ENCODE measurements at places on chromosomes 7 and 10. TPM values are rescaled to one million over a fixed set of nuclear protein-coding genes. Genes with fewer than 3 reads are reported as not detected.

OR2A5 gene
- not detected for total RNA-seq

GRCh38 chr10:88092973-88093372 is 229.5 kb downstream of the PTEN start:
- no peak for DNase-seq

DNA sequence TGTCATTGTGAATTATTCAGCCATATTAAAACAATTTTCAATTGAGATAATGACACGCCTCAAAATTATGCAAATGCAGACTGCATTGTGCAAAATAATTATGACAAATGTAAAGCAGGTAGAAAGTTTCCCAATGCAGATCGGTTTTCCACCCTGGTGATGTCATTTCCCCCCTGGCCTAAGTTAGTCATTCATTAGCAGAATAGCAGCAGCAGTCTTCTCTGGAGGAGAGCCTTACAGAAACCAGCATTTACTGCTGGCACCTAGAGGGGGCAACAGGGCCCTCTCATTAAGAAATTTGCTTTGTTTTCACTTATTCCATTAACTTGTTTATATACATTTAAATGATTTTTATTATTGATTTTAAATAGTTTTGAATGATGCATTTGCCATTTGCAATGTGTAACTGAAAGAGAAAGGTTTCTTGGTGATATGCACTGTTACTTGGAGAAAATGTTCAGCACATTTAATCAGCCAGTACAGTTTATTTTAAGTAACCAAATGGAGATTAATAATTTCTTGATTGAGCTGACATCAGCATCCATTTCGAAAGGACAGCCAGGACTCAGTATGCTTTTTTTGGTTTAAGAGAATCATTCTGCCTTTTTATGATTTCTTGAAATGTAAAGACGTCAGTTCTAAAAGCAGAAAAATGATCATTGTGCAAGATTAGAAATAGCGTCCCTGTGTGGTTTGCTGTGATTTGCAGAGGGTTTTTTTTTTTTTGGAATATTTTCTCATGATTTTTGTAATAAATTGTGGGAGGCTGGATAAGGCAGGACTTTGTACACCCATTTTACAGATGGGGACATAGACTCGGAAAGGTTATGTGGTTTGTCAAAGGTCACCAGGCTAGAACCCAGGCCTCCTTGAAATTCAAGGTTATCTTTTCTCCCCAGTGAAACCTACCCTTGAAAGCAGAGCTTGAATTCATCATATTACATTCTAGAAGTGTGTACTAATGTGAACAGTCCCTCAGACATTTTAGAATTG is 3.5 kb downstream of the ARID5B start:
- peak; percentile 79 for DNase-seq

DNA sequence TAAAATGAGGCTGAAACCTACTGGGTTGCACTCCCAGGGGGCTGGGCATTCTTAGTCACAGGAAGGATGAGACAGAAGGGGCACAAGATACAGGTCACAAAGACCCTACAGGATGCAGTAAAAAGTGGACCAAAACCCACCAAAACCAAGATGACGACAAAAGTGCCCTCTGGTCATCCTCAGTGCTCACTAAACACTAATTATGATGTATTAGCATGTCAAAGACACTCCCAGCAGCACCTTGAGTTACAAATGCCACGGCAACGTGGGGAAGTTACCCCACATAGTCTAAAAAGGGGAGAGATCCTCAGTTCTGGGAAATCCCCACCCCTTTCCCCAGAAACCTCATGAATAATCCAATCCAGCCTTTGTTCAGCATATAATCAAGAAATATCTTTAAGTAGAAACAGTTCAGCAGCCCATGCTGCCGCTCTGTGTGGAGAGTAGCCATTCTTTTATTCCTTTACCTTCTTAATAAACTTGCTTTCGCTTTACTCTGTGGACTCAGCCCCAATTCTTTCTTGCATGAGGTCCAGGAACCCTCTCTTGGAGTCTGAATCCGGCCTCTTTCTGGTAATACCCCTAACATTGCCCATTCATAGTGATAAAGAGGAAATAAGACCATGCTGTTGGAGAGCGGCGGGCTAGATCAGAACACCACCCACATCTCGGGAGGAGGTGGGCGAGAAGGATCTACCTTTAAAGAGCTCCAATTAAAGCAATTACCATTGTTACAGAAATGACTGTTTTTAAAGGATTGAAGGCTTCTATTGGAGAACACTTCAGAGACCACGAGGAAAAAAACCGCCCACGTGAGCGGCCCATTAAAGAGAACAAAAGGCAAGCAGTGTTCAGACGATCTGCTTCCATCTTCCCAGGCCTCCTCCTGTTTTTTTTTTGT is 170.9 kb downstream of the USP6NL start:
- no peak for DNase-seq

DNA sequence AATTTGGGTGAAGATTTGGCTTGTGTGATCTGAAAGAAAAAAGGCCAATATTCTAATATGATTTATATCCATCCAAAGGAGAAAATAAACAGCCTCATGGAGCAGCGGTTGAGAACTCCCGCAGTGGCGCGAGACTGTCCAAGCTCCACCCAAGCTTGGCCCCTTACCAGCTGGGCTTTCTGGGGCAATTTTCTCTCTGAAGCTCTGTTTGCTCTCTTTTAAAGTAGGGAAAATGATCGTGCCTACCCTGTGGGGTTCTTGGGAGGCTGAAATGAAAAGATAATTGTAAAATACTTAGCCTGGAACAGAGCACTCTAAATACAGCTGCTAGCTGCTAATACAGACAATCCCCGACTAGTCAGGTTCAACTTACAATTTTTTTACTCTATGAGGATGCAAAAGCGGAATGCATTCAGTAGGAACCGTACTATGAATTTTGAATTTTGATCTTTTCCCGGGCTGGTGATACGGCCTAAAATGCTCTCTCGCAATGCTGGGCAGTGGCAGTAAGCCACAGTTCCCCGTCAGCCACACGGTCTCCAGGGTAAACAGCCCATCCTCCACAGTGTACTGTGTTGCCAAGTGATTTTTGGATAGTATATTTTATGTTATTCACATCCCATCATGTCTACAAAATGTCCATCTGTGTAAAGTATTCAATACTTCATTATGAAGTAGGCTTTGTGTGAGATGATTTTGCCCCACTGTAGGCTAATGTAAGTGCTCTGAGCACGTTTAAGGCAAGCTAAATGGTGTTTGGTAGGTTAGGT is 137.7 kb downstream of the CHN2 start:
- DNase-seq = no peak

Data from endothelial cell of umbilical vein (primary cell).